Stimulated activated CD8-positive, alpha-beta memory T cell treated with anti-CD3 and anti-CD28 coated beads, Interleukin-15, amount 100 ng/mL, for 4 hours (primary cell): ENCODE measurements at places on chromosomes 7 and 10.

- DNase-seq, result no peak
Observed at GRCh38 chr10:92990615-92991014, 70.0 kb upstream of the CYP26C1 start.

DNA sequence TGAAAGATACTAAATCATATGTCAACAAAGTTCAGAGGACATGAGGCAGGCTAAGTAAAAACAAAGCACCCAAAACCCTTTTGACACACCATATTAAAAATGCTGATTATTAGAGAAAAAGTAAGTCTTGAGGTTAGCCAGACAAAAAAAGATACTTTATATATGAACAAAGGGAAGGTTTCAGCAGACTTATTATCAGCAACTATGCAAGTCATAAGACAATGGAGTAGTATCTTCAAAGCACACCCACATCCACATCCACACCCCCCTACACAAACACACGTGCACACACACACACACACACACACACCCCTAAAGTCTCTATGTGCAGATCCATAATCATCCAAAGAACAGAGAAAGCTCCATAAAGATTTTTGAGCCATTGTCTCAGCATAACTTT, 1373.9 kb upstream of the CELF2 start:
- DNase-seq, result no peak

GRCh38 chr7:137656227-137656849, 190.4 kb downstream of the DGKI start:
- DNase-seq, result peak; percentile 6

DNA sequence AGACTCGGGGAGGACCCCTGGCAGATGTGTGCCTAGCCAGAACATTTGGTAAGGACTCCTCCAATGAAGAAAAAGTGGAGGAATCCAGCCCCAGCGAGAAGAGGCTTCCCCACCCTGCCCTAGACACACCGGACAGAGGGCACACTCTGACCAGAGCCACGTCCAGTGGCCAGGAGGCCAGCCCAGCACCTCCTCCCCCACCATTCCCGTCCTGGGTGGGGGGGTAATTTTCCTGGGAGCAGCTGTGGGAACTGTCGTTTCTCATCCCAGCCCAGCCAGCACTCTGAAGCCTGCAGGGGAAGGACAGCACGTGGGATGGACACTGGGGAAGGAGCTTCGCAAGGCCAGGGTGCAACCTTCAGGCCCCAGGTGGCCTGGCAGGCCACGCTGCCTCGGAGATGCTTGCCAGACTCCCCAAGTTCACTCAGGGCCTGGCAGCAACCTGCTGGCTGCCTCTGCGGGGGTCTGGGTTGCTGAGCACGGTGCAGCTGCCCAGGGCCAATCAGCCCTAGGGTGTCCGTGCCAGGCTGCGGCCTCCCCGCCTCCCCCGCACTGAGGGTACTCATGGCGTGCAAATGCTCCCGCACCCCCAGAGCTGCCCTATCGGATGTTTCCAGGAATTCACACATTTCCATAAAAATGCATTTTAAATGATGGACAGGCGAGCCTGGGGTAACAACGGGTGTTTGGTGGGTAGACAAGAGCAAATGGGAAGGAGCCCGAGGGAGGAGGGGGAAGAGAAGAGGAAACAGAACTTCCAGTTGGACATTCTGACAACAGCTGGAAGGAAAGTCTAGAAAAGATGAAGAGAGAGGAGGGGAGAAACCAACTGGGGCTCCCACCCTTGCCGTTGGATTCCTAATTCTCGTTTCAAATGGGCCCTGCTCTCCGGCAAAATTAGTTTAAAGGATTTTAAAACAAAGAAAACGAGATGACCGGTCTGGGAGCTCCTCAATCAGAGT, 1.9 kb upstream of the EN2 start:
- no peak for DNase-seq

GRCh38 chr10:56286096-56286495, 75.0 kb downstream of the ZWINT start:
- no peak for DNase-seq

DNA sequence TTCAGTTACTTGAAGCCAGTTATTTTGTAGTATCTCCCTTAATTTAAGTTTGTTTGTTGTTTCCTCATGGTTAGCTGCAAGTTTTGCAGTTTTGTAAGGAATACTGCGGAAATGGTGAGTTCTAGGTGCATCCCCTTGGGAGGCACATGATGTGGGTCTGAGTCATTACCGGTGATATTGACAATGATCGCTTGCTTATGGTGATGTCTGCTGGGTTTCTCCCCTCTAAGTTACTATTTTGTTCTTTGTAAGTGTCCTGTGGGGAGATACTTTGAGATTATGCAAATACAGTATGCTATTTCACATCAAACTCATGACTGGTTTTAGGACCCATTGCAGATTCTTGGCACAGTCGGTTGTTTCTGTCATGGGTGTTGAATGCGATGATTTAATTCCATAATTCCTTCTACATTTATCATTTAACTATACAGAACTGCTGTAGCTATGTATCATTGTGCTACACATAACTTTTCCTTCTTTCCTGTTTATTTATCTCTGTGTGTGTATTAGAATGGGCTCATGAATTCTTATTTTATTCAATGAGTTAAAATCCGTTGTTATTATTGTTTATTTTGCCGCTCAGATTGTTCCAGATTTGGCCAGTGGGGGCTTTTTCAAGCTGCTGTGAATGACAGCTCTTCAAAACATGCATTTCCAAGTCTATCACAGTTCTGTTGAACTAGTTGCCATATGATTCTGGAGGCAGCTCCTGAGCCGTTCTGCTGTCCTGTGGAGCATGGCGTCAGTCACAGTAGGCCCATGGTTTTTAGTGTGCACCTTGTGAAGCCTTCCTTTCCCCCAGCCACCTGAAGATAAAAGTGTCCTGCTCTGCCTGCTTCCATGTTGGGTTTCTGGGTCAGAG, 18.4 kb downstream of the TSPAN14 start:
- DNase-seq, result no peak

DNA sequence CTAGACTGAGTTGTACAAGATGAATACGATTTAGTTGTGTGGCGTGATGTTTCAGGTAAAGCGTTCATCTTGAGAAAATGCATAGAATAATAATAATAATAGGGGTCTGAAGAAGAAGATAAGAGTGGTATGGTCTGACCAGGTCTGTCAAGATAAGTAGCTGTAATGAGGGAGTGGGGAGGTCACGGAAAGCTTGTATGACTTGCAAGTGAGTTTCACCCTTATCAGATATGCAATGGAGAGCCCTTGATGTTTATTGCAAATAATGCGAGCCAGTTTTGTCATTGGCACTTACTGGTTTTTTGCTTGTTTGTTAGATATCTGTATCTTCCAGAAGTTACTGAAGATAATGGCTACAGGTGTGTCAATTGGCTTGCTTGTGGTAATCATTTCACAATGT, 611.5 kb downstream of the CNTNAP2 start:
- DNase-seq, result no peak

GRCh38 chr10:73965890-73966768, 31.8 kb upstream of the VCL start:
- DNase-seq, result no peak

- DNase-seq, result no peak
Observed at GRCh38 chr7:134302120-134302519, 14.6 kb downstream of the SLC35B4 start.

DNA sequence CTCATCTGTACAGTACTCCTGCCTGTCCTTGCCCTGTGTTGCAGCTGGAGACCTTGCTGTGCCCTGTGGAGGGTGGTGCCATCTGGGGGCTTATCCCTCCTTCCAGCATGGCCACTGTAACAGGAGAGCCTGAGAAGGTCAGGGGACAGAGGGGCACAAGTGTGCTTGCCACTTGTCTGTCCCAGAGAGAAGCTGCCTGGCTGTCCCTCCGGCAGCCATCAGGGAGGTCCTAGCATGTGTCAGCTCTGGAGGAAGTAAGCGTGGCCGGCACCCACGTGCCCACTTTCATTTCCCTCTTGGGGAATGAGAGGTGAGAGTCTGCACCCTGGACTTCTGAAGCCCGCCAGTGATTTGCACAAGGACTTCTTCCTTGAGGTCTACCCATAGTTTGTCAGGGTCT, 97.0 kb upstream of the PPIF start:
- DNase-seq, result no peak

- no peak for DNase-seq
Observed at GRCh38 chr7:4785371-4785770, 9.9 kb downstream of the AP5Z1 start.

GRCh38 chr7:100847360-100847759, 5.2 kb upstream of the SLC12A9 start:
- DNase-seq, result no peak

DNA sequence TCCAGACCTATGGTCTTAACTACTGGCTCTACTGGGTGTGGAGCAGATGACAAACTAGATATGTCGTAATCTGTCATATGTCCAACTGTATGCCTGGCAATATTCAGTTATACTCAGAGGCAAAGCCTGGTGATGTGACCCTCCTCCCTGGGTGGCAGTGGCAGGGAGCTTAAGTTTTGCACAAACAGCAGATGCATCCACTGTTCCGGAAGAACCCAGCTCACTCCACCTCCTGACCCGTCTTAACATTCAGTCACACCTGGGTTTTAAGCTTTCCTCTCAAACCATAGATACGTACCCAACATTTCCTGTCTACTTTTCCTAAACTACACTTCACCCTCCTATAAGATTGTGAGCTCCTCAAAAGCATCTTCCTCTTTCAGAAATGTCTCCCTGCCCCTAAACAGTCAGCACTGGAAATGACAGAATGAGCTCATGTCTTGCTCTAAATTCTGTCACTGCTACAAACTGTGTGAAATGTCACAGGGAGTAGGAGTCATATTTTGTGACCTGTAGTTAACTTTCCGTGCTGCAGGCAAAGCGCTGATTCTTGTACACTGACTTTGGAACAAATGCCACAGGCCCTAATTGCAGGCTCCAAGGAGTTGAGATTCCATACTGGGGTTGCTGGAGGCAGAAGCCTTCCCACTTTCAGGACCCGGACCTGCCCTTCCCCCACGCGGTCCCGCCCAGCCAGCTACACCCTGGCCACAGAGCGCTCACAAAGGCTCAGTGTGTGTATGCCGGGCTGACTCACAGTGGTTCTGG, 23.9 kb downstream of the SCD start:
- DNase-seq, result peak; percentile 14

GRCh38 chr10:34155812-34156211, 659.3 kb downstream of the PARD3 start:
- DNase-seq, result no peak

DNA sequence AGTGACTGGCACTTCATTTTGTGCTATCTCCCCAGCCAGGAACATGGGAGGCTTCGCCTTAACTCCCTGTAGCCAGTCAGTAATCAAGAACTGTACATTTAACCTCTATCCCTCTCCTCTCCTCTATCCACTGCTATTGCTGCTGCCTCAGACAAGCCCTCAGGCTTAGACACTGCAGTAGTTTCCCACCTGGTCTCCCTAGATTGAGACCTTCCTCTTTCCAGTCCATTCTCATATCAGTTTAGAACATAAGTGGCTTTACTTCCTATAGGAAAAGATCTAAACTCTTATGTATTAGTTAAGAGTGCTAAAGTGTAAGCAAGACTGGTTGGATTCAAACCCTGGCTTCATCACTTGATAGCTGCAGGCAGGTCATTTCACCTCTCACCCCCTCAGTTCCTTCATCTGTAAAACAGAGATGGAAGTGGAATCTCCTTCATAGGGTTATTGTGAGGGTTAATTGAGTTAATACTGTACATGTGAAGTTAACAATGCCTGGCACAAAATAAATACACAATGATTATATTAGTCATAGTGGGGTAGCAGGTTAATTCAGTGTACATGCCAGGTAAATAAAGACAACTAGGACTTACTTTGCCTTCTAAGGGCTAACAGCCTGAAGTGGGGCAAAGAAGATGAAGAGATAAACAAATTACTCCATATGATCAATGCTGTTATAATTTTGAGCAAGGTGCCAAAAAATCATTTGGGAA, 76.1 kb downstream of the ZNF277 start:
- no peak for DNase-seq

DNA sequence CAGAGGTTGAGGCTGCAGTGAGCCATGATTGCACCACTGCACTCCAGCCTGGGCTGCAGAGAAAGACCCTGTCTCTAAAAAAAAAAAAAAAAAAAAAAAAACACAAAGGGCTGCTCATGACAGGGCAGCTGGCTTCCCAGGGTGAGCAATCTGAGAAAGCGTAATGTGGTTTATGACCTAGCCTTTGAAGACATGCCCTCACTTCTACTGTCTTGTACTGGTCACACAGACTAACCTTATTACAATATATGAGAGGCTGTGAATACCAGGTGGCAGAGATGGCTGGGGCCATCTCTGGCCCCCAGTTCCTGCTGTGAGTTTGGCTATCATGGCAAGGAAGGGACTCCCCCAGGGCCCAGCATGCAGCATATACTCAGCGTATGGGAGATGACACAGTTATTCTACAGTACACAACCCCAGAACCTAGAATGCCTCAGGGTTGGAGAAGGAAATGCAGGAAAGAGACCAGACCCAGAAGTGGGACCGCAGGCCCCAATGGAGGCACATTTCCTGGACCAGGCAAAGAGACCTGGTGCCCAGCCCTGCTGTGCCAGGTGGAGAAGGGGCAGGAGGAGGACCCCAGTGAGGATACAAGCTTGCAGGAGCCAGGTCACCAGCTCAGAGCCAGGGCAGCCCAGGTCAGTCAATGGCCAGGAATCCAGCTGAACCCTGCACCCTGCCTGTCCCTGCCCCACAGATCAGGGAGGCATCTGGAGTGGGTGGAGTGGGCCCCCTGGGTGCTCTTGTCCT, 26.3 kb downstream of the NPTX2 start:
- DNase-seq, result no peak

DNA sequence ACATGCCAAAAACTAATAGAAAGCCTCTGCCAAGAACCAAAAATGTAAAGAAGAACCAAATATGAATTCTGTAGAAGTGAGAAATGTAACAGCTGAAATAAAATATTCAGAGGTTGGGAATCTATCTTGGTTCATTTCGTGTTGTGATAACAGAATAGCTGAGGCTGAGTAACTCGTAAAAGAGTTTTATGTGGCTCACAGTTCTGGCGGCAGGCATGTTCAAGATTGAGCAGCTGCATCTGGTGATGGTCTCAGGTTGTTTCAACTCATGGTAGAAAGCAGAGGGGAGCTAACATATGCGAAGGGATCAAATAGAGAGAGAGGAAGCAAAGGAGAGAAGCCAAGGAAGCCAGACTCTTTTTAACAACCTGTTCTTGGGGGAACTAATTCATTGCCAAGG, 717.2 kb downstream of the TNS3 start:
- DNase-seq, result no peak
